ENCODE measurements at places on chromosomes 1 and 21.

GRCh38 chr1:11158291-11158690 is 30.9 kb upstream of the ANGPTL7 start:
- no peak for DNase-seq

DNA sequence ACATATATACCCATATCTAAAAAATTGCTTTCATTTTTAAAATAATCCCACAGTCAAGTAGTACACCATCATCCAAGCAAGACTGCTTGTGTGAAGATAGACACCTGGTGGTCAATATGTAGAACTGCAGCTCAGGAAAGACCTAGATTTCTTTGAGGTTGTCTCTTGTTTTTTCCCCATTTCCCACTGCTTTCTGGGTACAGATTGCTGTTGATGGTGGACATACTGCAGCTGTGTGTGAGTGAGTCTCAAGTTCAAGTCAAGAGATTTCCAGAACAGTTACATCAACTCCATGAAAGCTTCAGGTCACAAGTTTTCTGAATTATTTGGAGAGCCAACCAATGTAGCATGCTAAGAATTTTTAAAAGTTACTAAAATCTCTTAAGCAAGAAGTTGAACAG is 306.4 kb downstream of the DUSP10 start:
- no peak for DNase-seq

DNA sequence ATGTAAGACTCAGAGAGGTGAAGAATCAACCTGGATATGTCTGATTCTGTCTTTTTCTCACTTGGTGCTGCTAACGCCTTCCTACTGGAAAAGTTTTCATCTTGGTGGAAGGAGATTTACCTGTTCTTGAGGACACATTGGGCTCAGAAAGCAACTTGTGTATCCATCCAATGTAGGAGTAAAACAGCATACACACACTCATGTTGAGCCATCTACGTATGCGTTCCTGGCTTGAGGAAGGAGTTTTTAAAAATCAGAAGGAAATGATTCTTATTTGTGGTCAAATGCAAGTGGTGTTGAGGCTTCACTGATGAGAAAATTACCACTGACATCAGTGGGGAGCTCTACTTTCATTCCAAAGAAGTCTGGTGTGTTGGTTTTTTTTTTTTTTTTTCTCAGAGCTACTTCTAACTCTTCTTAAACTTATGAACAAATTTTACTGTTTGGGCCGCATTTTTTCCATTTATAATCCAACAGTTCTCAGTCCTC is 25.6 kb downstream of the XCL2 start:
- DNase-seq, result no peak

GRCh38 chr1:156859523-156860112 is 701 bp upstream of the INSRR start:
- no peak for DNase-seq

- no peak for DNase-seq
Observed at GRCh38 chr1:171355727-171356126, 41.7 kb downstream of the FMO4 start.

- no peak for DNase-seq
Observed at GRCh38 chr1:32953495-32953894, 11.1 kb downstream of the RNF19B start.

DNA sequence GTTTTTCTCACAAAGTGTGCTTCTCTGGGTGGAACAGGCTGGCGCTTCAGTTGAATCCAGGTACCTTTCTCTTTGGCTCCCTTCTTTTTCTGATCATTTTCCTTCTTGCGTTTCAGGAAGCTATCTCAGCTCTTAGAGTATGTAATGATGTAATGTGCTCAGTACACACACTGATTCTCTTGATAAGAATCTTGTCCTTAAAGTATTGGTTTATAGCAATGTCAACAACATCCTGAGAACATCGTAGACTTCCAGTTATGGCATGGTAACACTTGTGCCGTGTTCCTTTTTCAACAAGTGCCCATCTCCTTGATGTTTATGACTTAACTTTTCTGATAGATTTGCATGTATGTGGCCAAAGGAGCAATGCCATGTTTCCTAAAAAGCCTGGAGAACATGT is 11.7 kb upstream of the ABCD3 start:
- DNase-seq, result no peak

- DNase-seq, result no peak
Observed at GRCh38 chr1:15295696-15296095, 48.7 kb downstream of the FHAD1 start.

DNA sequence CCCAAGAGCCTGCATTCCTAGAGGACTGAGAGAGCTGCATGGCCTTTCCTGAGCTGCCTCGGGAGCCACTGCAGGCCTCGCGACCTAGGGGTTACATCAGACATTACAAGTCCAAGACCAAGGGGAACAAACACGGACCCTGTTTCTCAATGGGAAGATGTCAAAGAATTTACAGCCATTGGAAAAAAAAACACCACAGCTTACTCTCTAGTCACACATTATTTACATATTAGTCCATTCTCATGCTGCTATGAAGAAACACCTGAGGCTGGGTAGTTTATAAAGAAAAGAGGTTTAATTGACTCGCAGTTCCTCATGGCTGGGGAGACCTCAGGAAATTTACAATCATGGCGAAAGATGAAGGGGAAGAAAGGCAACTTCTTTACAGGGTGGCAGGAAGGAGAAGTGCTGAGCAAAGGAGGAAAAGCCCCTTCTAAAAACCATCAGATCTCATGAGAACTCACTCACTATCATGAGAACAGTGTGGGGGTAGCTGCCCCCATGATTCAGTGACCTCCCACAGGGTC is 8.4 kb upstream of the PRMT2 start:
- DNase-seq, result no peak

DNA sequence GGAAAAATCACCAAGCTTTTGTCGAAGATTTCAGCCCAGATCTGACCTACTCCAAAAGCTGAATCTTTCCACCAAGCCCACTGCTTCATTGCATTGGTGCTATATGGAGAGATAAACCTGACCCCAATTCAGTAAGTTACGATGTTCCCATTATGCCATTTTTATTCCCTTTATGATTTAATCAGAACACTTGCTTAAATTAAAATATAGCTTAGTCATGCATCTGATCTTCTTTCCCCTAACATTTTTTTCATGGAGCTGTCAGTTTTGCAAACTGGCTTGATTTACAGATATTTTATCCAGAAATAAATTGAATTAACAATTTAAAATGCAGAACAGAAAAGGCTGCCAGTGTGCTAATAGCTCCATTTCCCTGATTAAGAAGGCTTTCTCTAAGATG is 503.5 kb upstream of the C1orf87 start:
- no peak for DNase-seq

- no peak for DNase-seq
Observed at GRCh38 chr1:20921285-20921684, 134.2 kb upstream of the HP1BP3 start.

GRCh38 chr1:202656057-202656456 is 54.2 kb downstream of the SYT2 start:
- no peak for DNase-seq

DNA sequence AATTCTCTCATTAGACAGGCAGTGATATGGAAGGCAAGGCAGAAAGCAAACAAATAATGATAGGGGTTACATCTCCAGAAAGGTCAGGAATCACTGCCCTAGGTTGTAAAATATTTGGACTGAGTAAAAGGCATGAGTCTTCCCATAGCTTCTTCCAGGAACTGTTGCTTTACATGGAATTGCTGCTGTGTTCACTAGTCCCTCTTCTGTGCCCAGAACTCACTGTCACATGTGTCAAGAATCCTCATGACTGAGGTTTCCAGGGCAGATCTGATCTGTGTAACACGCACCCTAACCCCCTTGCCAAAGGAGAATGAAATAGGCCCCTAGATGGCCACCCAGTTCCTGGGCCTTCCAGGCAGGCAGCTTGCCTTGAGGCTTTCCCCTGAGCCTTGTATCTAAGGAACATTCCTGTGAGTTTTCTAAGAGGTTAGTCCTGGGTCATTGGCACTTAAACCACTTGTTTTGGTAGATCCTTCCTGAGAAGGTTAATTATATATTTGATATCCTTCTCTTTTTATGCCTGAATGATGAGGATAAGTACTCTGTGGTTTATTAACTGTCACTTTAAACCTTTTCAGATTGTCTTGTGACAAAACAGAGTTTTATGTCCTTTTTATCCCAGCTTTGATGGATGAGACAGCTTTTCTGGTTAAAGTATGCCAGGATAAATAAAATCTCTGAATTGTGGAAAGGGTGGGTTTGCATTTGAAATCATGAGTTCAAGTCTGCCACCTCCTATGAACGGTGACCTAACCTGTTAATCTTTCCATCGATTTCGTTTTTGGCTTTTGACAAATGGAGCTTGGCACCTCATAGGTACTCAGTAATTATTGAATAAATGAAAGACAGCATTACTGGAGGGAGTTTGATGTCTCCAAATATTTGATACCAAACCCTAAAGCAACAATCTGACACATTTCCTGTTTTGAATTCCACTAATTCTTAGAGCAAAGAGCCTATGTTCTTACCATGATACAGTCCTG is 163.3 kb downstream of the DHRS3 start:
- DNase-seq, result no peak

- DNase-seq, result no peak
Observed at GRCh38 chr1:71154429-71154828, 73.6 kb upstream of the ZRANB2 start.

DNA sequence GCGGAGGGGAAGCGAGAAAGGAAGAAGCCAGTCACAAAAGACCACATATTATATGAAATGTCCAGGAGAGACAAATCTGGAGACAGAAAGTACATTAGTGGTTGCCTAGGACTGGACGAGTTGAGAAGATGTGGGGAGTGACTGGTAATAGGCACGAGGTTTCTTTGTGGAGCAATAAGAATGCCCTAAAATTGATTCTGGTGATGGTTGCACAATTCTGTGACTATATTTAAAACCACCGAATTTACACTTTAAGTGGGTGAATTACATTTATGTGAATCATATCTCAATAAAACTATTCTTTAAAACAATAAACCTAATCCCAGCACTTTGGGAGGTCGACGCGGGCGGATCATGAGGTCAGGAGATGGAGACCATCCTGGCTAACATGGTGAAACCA is 63.1 kb downstream of the ZNF281 start:
- no peak for DNase-seq

DNA sequence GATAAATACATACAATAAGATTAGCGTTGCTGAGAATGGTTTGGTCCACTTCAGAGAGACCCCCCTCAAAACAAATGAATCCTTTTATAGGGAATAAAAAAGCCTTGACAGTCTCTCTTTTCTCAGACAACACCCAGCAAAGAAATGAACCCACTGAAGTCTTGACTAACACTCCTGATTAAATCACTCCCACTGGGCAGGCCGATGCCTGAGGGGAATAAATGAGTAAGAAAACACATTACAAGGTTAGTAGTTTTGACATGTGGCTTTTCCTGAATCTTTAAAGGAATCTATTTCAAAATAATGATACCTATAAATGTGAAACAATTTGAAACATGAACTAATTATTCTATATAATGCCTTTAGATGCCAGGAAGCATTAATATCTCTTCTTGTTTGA is 146.9 kb upstream of the POGK start:
- DNase-seq, result no peak

DNA sequence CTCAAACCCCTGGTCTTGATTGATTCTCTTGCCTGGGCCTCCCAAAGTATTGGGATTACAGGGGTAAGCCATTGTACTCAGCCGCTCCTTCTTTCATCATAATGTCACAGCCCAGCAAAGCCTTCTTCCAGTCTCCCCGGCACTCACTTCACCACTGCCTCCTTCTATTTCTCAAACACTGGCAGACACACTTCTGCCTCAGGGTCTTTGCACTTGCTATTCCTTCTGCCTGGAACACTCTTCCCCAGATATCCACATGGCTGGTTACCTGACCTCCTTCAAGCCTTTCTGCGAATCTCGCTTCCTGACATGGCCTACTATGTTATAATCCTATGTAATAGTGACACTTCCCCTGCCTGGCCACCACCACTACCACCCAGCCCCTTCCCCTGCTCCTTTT is 7.2 kb upstream of the SLC9A1 start:
- DNase-seq, result no peak

GRCh38 chr1:66383168-66383567 is 150.8 kb upstream of the SGIP1 start:
- DNase-seq, result no peak

GRCh38 chr1:19311503-19311930 is 427 bp downstream of the AKR7A2 start:
- DNase-seq, result no peak

DNA sequence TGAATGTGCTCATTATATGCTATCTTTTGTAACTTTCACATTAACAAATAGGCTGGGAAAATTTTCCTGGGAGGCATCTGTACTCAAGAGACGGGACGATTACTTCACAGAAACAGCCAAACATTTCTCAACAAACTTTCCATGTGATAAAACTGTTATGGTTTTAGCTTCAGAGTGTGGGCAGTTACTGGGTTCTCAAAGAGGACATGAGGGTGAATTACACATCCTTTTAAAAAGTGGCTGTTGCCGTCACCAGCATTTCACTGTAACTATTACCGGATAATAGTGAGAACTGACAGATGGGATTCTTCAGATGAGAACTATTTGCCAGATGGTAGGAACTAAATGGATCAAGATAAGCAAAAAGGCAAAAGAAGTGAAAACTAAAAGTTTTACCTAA is 109.1 kb downstream of the APP start:
- DNase-seq, result no peak

GRCh38 chr1:100699744-100700143 is 19.8 kb upstream of the VCAM1 start:
- DNase-seq, result no peak

- no peak for DNase-seq
Observed at GRCh38 chr1:12435639-12436344, 182.2 kb downstream of the DHRS3 start.

GRCh38 chr21:40421121-40421520 is 425.8 kb downstream of the DSCAM start:
- DNase-seq, result no peak

GRCh38 chr1:153661111-153661708 is 2.7 kb downstream of the SNAPIN start:
- no peak for DNase-seq

DNA sequence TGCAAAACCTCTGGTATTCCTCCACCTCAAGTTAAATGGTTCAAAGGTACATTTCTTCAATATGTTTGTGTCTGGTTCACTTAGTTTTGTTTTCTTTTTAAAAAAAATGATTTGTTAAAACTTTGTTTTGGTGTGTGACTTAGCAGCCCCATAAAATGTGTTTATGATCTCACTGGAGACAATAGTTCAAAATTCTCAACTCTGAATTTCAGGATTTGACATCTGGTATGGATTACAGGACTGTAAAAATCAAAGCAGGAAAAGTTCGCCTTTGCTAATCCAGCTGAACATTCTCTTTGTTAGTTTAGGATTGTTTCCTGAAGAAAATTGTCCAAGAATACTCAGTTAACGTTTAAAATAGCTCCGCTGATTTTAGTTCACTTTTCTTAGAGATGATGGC is 231.7 kb downstream of the HMCN1 start:
- no peak for DNase-seq

Measured in stimulated activated CD4-positive, alpha-beta T cell treated with anti-CD3 and anti-CD28 coated beads, Interleukin-1b, Interleukin-23, amount 100 ng/mL, for 4 hours (primary cell).